PC-9 (cell line): ENCODE measurements at places on chromosomes 12 and 14.

DNA sequence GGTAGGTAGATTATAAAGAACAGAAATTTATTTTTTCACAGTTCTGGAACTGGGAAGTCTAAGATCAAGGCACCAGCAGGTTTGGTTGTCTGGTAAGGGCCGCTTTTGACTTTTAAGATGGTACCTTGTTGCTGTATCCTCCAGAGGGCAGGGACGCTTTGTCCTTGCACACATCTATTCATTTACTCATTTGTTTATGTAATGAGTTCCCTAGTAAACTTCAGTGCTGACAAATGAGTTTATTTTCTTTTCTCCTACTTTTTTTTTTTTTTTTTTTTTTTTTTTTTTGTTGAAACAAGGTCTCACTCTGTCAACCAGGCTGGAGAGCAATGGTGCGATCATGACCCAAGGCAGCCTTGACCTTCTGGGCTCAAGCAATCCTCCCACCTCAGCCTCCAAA is 195.7 kb downstream of the FBXL14 start:
- DNase-seq: no peak

- no peak for DNase-seq
Measured at GRCh38 chr12:26496170-26496569, 300.8 kb downstream of the SSPN start.

DNA sequence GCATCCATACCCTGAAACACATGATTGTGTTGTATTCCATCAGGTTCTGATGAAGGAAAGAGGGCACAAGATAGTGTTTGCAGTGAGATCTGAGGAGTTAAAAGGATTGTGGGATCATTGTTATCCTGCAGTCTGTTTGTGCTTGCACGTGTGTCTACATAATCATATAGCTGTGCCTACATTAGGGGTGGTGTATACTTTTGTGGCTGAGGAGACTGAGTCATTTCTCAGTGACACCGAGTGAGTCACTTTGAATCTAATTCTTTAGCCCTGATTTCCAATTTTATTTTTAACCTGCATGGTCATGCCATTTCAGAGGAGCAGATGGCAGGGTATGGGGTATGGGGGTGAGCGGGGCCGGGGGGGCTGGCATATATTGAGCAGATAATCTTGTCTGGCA is 133.2 kb downstream of the ANO4 start:
- DNase-seq: no peak

DNA sequence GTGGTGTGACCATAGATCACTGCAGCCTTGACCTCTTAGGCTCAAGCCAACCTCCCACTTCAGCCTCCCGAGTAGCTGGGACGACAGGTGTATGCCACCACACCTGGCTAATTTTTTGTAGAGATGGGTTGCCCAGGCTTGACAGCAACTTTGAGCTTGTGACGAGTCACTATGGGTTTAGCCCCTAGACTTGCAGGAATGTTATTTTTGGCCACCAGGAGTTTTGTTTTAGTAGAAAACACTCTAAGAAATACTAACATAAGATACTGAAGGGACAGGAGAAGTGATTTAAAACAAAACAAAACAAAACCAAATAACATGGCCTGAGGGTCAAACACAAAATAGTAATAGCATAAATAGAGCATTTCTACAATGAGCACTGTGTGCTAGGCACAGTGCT is 26.4 kb downstream of the SETD3 start:
- DNase-seq: no peak

GRCh38 chr14:42563313-42563712 is 956.6 kb downstream of the LRFN5 start:
- no peak for DNase-seq

GRCh38 chr12:67832155-67832554 is 157.1 kb upstream of the IFNG-AS1 start:
- no peak for DNase-seq

DNA sequence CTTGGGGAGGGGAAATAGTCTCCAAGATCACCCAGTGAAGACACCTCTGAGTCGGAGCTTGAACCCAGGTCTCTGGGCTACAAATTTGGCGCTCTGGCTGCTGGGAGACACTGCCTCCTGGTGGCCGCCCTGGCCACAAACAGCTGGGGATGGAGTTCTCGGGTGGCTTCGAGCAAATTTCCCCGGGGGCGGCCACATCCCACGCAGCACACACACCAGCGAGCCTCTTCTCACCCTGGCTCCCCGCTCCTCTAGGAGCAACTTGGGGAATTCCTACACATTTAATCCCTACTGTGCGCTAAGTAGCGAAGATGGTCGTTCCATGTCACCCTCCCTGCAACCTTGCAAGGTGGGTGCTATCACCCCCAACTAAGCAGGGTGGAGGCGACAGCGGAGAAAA is 66.2 kb upstream of the BEGAIN start:
- DNase-seq: no peak

DNA sequence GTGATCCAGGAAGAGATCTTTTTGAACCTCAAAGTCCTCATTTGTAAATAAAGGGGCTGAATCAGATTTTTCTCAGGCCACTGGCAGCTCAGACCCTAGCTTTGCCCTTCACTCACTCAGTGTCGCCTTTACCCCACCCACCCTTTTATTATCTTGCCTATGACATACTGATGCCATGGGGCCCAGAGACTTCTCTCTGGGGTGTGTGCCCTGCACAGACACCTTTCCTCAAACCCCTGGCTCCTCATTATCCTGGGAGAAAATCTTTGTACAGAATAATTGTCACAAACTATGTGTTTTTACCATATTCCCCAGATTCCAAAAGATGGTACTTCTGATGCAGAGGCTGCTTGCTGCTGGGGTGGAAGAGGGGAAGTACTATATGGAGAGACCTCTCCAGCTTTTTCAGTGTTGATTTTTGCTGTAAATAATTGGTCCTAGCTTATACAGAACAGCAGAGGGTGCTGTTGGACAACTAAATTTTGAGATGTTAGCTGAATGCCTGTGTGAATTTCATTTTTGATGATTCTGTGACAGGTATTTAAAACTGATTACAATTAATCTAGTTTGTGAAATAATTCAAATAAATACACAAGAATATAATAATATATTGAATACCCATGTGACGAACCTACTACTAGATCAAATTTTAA is 53.9 kb upstream of the DCD start:
- no peak for DNase-seq

GRCh38 chr14:50061664-50062437 is 54.5 kb downstream of the VCPKMT start:
- peak; percentile 53 for DNase-seq

DNA sequence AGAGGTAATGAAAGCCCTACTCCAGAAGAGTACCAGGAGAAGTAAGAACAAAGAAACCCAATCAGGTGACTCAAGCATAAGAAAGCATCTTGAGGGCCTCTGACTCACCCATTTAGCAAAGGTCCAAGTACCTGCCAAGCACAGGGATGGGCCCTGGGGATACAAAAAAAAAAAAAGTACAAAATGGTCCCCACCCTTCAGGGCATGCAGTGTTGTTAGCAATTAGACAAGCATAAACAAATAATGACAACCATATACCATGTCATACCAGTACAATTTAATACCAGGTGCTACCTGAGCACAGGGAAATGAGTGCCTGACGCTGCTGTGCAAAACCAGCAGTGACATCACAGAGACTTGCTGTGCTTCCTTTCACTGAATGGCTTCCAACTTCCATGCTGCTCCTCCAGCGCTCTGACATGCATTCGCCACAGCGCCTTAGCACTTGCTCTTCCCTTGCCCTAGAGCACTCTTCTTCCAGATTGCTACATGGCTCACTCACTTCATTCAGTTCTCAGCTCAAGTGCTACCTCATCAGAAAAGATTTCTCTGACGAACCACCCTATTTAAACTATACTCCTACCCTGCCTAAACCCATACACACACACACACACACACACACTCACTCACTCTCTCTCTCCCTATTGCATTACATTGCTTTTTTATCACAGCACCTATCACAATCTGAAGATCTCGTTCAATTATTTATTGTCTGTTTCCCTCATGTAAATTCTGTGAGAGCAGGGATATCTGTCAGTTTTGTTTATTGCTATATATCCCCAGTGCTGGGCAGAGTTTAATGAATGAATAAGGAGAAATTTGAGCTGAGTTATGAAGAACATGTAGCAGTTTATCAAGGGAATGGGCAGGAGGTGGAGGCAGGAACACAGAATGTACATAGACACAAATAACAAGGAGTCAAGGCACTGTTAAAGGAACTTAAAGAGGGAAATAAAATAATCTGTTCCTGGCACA is 12.9 kb upstream of the EPS8 start:
- DNase-seq: peak; percentile 93

- DNase-seq: peak; percentile 75
Measured at GRCh38 chr12:107320033-107320928, 226.9 kb upstream of the CRY1 start.

- DNase-seq: peak; percentile 87
Measured at GRCh38 chr12:6540181-6540877, 6.0 kb downstream of the GAPDH start.

DNA sequence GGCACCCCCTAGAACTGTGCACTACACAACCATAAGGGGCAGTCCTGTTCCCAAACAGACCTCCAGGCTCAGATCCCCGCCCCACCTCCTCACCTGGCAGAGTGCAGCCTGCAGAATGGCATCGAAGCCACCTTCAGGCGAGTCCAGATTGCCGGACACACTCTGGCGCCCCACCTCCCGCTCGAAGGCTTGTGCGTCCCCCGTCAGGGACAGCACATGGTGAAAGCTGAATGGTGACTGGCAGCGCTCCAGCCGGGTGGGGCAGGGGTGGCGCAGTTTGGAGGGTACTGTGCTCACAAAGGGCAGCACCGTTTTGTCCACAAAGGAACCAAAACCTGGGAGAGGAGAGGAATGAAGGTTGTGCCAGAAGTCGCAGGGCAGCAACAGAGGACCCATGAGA is 10.6 kb downstream of the ITGB7 start:
- DNase-seq: peak; percentile 45

GRCh38 chr14:104897330-104898194 is 27.1 kb upstream of the PLD4 start:
- no peak for DNase-seq

DNA sequence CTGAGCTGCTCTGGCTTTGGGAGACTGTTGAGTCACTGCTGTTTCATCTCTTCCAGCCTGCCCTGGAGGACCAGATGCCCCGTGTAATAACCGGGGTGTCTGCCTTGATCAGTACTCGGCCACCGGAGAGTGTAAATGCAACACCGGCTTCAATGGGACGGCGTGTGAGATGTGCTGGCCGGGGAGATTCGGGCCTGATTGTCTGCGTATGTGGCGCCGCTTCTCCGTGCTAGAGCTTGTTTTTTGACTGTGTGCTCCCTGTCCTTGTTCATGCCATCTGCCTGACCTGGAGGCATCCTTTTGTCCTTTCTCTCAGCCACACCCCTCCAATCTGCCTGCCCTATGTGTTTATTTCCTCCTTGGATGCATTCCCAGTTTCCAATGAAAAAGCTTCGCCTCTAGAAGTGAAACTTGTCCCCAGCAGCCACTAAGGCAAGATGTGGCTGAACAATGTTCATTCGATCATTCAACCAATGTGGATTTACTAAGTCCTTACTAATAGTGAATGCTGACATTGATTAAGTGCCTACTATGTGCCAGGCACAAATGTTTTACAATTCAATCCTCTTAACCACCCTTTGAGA is 98.6 kb downstream of the NT5DC3 start:
- peak; percentile 59 for DNase-seq

- peak; percentile 70 for DNase-seq
Measured at GRCh38 chr14:96271421-96271762, 15.4 kb downstream of the BDKRB1 start.

- no peak for DNase-seq
Measured at GRCh38 chr14:105056303-105056831, 8.9 kb downstream of the GPR132 start.

GRCh38 chr12:23756416-23756815 is 193.1 kb downstream of the SOX5 start:
- no peak for DNase-seq
